ENCODE measurements at places on chromosomes 11 and 22.
A peak's percentile ranks its signal among the peaks of the same experiment; 100 is the strongest.

DNA sequence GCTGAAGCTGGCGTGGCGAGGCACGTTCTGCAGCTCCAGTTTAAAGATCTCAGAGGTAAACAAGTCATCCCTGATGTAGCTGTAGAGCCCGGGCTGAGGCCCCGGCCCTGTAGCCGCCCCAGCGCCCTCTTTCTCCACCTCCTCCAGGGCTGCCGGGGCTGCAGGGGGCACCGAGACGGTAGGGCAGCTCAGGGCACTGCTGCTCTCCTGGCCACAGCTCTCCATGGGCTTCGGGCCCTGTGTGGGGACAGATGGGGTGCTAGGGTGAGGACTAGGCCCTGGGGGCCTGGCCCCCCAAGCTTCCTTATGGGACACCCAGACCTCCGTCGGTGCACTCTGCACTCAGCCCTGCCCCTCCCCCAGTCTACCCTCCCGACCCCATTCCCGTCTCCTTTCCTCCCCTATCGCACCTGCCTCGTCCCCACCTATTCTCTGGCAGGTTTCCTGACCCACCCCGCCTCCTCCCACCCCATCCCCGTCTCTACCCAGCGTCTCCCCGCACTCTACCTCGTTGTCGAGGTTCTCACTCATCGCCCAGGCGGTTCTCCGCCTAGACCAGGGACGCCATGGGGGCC lies 559 bp downstream of the RANBP1 start:
- DNase-seq: no peak

DNA sequence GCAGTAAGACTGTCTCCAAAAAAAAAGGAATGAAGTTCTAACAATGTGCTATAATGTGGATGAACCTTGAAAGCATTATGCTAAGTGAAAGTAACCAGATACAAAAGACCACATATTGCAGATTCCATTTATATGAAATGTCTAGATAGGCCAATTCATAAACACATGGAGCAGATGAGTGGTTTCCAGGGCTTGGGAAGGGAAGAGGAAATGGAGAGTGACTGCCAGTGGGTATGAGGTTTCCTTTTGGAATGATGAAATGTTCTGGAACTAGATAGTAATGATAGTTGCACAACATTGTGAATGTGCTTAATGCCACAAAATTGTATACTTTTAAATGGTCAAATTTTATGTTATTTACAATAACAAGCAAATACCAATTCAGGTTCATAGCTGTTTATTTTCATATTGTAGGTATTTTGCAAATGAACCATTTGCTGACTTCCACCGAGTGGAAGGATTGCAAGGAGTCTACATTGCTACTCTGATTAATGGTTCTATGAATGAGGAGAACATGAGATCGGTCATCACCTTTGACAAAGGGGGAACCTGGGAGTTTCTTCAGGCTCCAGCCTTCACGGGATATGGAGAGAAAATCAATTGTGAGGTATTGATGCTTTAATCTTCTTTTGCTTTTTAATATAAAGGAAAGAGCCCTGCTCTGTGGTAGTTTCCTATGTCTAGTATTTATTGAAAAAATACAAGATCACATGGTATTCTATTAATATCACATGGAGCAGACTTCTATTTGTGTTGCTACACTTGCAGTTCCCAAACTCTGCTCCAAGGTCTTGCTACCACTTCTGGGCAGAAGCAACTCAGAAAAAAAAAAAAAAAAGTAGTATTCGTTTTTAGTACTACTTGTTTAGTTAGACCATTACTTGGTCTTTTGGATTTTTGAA lies 67.7 kb upstream of the SORL1-AS1 start:
- no peak for DNase-seq

GRCh38 chr11:128694618-128695481 lies 978 bp downstream of the FLI1 start:
- DNase-seq: no peak

DNA sequence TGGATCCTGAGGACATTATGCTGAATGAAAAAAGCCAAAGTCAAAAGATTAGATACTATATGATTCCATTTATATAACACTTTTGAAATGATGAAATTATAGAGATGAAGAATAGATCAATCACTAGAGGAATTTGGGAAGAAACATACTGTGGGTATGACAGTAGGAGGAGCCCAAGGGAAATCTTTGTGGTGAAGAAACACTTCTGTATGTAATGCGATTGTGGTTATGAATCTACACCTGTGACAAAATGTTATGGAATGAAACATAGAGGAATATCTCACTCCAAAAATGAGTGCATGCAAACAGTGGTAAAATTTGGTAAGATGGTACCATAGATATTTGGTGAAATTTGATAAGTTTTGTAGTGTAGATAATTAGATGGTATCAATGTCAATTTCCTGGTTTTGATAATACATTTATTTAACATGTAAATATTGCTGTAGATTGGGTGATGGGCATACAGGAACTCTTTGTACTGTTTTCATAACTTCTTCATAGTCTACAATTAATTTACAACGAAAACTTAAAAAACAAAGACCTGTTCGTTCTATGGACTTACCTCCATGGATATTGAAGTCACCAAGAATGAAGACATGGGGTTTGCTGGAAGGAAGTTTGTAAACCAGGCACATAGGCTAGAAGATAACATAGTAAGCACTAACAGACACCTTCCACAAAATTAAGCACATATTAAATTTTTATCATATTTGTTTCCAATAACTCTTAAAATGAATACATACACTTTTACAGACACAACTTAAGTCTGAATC lies 11.5 kb downstream of the MRGPRX1 start:
- DNase-seq: no peak

GRCh38 chr11:63804259-63804658 lies 9.0 kb upstream of the SPINDOC start:
- no peak for DNase-seq

DNA sequence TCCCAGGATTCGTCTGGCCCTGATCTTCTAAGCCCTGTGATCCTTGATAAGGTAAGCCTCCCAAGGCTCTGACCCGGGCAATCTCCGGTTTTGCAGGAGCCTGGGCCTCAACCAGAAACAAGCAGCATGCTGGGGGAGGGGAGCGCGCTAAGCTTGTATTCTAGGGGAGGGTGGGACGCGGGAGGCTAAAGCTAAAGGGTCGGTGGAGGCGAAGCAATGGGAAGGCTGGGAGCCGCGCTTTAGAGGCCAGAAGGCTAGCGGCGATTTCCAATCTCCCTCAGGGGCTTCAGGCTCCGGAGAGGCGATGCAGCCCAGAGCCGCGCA lies 753 bp downstream of the PTPN5 start:
- DNase-seq: no peak

- no peak for DNase-seq
Measured at GRCh38 chr11:3189886-3190583, 24.9 kb upstream of the OSBPL5 start.

DNA sequence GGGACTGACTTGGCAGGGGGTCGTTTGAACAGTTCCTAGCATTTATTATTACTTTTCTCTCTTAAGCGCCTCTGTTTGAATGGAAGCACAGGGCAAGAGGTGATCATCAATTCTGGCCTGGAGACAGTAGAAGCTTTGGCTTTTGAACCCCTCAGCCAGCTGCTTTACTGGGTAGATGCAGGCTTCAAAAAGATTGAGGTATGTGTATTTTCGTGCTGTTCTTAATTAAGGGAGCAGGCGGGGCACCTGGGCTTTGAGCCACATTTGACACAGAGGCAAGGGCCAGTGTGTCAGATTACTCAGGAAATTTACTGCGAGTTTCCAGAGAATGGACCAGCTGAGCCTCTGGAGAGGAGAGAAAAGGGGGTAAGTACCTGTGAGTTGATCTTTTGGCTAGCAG lies 102.4 kb upstream of the SORL1-AS1 start:
- DNase-seq: no peak

DNA sequence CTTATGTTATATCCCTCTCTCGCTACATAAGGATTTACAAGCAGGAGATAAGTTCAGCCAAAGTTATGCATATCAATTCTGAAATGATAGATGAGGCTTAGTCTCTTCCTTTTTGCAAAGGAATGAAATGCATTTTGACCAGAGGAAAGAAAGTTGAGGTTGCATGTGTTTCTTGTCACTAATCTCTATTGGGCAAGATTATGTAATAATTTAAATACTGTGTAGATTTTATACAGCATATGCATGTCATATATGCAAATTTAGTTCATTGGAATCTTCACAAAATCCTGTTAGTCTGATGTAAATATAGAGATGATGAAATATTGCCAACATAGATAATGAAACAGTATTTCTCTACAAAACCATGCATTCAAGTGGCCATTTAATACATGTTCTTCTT lies 858.7 kb upstream of the RAG2 start:
- no peak for DNase-seq

- DNase-seq: no peak
Measured at GRCh38 chr22:44661070-44661469, 40.9 kb upstream of the PRR5 start.

DNA sequence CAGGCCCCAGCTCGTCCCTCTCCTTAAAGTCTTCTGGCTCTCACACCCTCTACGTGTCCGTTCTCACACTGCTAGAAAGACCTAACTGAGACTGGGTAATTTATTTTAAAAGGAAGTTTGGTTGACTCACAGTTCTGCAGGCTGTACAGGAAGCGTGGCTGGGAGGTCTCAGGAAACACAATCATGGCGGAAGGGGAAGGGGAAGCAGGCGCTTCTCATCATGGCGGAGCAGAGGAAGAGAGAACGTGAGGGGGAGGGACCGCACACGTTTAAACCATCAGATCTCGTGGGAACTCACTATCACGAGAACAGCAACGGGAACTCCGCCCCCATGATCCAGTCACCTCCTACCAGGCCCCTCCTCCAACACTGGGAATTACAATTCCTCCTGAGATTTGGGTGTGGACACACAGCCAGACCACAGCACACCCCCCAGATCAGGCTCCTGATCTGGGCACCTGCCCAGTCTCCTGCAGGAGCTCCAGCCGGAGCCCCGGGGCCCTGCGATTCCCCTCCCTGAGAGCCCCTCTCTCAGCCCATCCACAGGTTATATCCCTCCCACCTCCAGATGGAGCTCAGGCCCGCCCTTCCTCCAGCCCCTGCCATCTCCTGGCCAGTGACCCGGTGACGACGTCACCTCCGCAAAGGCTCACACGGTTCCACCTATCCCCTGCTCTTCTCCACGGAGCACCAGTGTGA lies 170.2 kb downstream of the BRD1 start:
- peak; percentile 89 for DNase-seq

DNA sequence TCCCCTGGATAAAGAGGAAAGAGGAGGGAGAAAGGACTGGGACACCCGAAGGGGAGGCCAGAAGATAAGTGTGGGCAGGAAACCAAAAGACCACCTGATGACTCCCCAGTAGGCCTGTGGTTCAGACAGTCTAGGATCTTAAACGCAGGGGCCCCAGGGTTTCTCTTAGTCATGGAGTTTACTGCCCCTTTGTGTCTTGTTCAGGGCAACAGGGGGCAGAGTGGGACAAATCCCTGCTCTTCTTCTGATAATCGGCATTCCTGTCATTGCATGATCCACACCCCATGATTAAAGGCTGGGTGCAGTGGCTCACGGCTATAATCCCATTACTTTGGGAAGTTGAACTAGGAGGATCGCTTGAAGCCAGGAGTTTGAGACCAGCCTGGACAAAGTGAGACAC lies 4.7 kb upstream of the TMPRSS13 start:
- DNase-seq: no peak

- peak; percentile 76 for DNase-seq
Measured at GRCh38 chr11:102287964-102288724, 29.1 kb upstream of the BIRC3 start.

DNA sequence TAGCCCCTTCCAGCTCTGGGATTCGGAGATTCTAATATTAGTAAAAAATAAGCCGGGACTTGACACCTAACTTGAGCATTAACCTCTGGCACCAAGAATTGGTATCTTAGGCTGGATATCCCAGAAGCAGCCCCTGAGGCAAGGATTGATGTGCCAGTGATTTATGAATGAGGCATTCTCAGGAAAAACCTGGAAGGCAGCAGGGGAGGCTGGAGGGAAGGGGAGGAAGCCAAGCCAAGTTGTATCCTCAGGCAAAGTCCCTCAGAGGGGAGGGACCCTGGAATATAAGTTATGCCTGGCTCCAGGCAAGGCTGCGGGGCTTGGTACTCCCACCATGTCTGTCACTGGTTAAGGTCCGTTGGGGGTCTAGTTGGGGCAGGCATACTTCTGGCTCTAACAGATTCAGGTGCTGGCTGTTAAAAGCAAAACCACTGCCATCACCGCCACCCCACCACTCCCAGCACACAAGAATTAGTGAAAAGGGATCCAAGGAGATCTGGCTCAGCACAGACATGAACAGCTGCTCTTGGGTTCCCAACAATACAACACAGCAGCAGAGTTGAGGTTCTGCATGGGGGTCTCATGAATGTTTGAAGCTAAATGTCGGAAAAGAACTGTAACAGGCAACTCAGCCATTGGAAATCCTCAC lies 29.8 kb downstream of the LMO2 start:
- no peak for DNase-seq

DNA sequence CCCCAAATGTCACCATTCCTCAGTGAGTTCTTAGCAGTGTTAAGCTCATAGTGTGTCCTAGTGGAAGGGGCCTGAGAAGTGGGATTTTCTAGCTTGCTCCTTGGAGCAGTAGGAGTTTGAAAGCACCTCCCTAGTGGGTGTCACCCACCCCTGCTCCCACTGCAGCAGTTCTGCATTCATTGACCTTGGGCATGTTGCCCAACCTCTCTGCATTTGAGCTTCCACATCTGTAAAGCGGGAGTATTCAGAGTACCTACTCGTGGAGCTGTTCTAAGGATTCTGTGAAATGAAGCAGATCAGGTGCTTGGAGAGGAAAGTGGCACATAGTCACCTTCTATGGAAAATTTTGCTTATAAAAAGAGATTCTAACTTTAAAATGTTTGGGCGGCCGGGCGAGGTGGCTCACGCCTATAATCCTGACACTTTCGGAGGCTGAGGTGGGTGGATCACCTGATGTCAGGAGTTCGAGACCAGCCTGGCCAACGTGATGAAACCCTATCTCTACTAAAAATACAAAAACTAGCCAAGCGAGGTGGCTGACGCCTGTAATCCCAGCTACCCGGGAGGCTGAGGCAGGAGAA lies 16.9 kb downstream of the LMO2 start:
- DNase-seq: peak; percentile 61

GRCh38 chr22:47654922-47655491 lies 892.6 kb downstream of the TBC1D22A start:
- DNase-seq: no peak

DNA sequence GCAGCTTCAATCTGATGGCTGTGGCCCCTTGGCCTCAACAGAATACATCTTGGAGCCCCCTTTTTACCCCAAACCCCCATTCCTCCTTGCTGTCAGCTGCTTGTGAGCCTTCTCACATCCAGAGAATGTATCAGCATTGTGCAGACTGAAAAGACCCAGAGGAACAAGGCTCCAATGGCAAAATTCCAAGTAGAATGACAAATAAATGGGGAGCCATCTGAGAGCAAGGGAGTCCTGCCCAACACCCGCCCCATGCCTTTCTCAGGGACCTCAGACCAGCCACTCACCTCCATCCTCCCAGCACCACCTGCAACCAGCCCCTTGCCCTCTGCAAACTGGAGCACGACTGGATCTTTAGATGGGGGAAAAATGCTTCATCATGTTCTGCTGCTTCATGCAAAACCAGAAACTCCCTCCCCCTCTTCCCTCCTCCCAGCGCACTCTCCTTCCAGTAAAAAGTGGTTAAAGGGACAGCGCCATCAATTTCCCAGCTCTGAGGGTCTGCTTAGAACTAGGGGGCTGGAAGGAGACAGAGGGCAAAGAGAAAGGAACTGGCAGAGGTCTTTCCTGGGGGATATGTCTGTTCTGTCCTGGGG lies 2.2 kb upstream of the NEFH start:
- DNase-seq: peak; percentile 12
